ENCODE measurements at places on chromosomes 1 and 21.

DNA sequence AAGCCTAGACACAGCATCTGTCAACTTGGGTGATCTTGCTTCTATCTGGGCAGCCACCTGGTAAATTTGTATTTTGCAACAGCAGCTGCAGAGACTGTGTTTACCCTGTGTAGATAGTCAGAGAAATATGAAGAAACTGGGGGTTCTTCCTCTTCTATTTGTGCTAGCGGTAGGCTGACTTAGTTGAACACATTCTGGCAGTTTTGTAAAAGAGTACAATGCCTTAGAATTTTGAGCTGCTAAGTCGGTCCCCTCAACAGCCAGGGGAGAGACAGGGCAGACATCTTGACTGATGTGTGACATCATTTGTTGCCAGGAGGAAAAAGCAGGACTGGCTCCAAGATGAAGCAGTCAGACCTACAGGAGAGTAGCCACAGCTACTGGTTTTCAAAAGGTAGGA is 53.7 kb downstream of the KCNJ6 start:
- DNase-seq, result peak; percentile 43

GRCh38 chr1:8831340-8831739 is 13.9 kb upstream of the RERE start:
- DNase-seq, result no peak

- DNase-seq, result no peak
Measured at GRCh38 chr1:244319283-244320132, 132.2 kb downstream of the ADSS2 start.

- DNase-seq, result no peak
Measured at GRCh38 chr1:100077531-100077930, 55.2 kb downstream of the SASS6 start.

GRCh38 chr1:147223740-147224615 is 1.2 kb downstream of the FMO5 start:
- peak; percentile 2 for DNase-seq

GRCh38 chr1:247467129-247467528 is 9.2 kb upstream of the OR2B11 start:
- DNase-seq, result no peak

GRCh38 chr1:202938287-202938925 is 11.4 kb upstream of the KLHL12 start:
- no peak for DNase-seq

DNA sequence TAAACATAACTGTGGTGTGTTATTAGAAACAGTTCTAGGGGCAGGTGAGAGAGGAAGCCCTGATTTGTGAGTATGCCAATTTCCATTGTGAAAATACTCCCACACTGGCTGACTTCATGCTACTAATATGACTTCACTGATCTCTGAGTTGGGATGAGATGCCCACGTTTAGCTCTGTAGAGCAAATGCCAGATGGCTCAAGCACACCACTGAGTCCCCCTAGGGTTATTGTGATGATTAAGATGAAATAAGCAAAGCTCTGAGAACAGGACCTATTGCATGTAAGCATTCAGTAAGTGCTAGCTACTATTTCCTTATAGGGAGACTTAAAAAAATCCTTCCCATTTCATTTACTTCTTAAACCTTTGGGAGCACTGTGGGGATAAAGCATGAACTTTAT is 117.6 kb downstream of the CENPF start:
- DNase-seq, result no peak

DNA sequence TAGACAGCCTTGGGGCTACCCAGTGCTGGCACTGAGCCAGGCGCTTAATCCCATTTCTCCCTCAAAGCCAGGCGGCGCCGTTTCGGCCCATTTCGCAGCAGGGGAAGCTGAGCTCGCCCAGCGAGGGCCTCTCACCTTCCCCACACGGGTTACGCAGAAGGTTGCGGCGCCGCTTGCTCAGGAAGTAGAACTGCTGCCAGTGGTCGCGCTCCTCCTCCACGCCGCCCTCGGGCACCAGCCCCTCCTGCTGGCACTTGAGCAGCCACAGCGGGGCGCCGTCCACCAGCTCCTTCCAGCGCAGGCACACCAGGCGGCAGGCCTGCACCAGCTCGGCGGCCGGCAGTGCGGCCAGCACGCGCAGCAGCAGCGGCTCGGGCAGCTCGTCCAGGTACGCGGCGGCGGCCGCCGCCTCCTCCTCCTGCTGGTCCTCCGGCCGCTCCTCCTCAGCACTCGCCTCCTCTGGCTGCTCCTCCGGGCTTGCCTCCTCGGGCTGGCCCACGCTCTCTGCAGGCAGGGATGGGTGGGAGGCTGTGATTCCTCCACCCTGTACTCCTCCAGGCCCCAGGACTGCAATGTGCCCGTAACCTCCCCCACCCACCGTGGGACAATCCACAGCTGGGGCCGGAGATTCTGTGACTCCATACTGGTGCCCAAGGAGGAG is 3.8 kb downstream of the FBXO2 start:
- peak; percentile 18 for DNase-seq

DNA sequence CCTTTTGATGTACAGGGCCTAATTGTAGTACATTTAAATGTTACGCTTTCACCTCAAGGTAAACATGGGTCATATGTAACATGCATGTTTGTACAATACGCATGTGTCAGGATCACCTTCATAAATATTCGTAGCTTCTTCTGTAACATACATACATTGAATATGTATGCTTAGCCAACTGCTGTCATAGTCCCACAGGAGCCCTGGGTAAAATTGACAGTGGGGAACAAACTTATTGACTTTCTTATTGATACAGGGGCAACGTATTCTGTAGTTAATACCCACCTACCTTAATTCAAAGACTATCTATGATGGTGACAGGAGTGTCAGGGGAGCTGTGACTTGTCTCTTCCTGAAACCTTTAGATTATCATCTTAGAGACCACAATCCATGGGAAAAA is 3.7 kb upstream of the REN start:
- no peak for DNase-seq

DNA sequence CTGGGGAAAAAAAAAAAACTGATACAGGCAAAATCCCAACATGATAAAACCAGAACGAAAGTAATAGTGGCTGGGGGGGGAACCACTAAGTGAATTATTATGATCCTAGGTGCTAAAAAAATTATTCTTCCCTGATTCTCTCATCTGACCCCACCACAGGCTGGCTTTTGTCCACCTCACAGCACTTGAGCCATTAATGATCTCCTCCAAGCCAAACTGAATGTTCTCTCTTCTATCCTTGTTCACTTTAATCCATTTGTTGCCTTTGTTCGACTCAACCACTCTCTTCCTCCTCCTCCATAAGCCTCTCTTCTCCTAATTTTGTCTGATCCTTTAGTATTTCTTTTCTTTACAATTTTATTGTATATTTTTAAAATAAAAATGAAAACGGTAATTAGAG is 16.0 kb upstream of the SMYD2 start:
- DNase-seq, result no peak

DNA sequence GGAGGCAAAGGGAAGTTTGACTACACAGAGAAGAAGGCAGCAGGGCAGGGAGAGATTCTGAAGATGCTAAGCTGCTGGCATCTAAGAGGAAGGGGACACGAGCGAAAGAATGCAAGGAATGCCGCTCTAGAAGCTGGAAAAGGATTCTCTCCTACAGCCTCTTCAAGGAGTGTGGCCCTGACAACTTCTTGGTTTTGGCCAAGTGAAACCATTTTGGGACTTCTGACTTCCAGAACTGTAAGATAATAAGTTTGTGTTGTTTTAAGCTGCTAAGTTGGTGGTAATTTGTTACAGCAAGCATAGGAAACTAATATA is 28.5 kb downstream of the MGST3 start:
- no peak for DNase-seq

DNA sequence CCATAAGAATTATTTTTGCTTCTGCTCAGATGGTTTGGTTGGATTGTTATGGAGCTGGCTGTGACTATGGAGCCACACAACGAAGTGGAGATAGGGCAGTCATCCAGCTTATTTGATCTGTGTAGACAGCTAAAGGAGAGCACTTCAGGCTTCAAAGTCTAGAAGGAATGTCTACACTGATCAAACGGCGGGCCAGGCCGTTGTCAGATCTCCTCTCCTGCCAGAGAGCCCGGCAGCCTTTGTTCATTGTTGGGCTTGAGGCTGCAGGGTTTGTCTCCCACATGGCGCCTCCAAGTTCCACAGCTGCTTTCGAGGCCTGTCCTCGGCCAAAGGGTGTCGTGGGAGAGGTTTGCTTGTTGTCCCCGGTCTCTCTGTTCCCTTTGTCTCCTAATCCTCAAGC is 2.8 kb upstream of the STMN1 start:
- no peak for DNase-seq

DNA sequence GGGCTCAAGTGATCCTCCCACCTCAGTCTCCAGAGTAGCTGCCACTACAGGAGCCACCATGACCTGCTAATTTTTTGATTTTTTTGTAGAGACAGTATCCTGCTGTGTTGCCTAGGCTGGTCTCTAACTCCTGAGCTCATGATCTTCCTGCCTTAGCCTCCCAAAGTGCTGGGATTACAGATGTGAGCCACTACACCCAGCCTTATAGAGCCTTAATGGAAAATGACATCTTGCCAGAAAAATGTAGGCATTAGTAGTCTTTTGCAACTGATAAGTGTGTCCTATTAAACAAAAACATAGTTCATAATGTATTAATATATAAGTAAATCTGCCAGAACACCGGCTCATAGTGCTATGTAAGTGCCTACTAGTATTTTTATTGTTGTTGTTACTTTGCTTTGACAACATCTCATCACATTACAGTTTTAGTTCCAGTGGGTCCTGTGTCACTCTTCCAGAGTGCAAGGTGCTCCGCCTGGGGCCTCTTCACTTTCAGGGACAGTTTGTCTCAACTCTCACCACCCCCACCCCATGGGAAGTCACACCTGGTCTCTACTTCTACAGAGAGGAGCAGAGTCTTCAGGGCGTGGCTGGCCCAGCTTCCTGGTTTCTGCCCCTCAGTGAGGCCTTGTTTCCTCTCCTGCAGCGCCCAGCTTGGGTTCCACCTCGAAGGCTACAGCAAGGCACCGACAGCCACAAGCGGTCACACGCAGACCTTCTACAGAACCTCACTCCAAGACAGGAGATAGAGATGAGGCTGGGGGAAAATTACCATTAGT is 30.1 kb downstream of the RHOU start:
- no peak for DNase-seq

- no peak for DNase-seq
Measured at GRCh38 chr21:46037331-46038325, 56.1 kb downstream of the COL6A1 start.

DNA sequence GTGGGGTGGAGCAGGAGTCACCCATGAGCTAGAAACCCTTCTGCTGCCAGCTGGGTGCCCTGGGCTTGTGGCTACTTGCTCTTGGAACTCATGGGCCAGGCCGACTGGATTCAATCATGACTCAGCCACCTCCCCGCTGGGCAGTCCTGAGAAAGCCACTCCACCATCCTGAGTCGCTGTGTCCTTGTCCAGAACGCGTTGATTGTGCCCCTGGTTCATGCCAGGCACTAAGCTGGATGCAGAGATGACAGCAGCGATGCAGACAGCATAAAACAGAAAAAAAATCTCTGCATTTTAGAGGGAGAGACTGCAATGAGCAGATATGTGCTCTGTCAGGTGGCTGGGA is 10.6 kb downstream of the PADI1 start:
- no peak for DNase-seq

DNA sequence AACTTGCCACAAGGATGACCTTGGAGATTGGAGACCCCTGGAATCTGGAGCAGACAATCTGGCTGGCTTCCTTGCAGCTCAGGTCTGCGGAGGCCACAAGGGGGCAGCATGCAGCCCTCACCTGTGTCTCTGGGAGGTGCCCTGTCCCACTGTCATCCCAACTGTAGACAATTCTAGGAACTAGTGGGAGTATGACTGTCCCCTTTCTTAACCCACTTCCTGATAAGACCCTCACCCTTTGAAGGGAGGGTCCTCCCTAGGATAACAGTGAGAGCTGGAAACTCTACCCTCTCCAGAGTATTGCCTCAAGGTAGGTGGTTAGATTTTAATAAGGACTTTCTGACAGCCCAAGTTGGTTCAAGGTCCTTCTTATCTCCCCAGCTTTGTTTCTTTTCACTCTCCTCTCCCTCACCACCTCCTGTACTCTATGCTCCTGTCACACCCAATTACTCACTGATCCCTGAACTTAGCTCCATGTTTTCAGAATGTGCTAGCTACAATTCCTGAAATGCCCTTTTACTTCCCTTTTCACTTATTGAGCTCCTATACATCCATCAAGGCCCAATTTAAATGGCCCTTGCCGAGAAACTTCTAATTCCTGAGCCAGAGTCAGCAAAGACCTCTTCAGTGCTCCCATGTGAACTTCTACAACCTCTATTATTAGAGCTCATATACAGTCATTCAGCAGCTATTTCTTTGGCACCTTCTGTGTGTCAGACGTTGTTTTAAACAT is 9.2 kb upstream of the KCNQ4 start:
- DNase-seq, result peak; percentile 31

GRCh38 chr1:30258876-30259275 is 464.5 kb downstream of the MATN1 start:
- no peak for DNase-seq

DNA sequence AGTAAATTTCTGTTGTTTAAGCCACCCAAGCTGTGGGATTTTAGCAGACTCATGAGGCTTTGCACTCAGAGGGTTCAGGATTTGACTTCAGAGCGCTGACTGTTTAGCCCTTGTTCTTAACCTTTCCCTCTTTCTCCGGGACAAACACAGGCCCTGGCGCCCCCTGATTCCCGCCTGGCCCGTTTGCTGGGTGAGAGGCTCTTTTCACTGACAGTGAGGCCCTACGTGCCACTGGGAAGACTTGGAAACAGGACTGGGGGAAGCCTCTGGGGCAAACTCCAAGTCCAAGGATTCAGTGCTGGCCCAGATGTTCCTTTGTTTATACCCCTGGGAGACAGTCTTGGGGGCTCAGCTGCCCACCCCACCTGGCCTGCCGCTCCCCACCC is 11.7 kb upstream of the TRIM63 start:
- no peak for DNase-seq

- no peak for DNase-seq
Measured at GRCh38 chr1:201063145-201063544, 39.6 kb upstream of the KIF21B start.

GRCh38 chr21:31449921-31450535 is 106.0 kb upstream of the TIAM1 start:
- DNase-seq, result no peak

- DNase-seq, result no peak
Measured at GRCh38 chr1:84611796-84612195, 37.6 kb upstream of the CTBS start.

DNA sequence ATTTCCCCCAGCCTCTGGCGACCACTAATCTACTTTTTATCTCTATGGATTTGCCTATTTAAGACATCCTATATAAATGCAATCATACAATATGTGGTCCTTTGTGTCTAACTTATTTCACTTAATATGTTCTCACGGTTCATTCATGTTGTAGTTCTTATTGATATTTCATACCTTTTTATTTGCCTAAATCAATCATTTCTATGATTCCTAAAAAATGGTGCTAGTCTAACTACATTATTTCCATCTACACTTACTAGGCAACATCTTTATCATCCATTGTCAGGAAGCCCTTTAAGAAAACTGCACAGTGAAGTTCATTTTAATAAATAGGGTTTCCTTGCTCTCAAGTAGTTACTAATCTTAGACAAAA is 380 bp upstream of the FBXO28 start:
- DNase-seq, result no peak

DNA sequence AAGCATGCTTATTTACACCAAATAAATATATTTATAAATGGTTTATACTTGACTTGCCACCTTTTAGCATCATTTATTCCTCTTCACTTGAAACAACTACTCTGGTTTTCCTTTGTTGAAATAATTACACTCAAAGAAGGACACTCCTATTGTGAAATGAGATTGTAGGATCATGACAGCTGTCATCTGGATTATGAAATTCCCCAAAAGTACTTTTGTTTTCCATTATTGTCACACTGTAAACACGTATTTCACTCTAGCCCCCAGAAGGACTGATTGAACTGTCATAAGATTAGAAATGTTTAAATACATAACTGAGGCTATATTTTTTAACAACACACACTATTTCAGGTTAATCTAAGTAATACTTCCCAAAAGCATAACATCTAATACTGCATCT is 593.8 kb downstream of the LRRIQ3 start:
- DNase-seq, result no peak
